ENCODE measurements at places on chromosomes 6 and 20.

GRCh38 chr6:165959627-165960026, 208.0 kb downstream of the TBXT start:
- no peak for DNase-seq

- DNase-seq, result no peak
Observed at GRCh38 chr6:95948324-95948723, 67.5 kb upstream of the FUT9 start.

GRCh38 chr6:41470029-41470330, 76.2 kb upstream of the FOXP4 start:
- no peak for DNase-seq

- no peak for DNase-seq
Observed at GRCh38 chr6:55617272-55617671, 38.3 kb upstream of the HMGCLL1 start.

- no peak for DNase-seq
Observed at GRCh38 chr6:87714093-87714842, 12.2 kb upstream of the AKIRIN2 start.

Measured in activated effector memory CD4-positive, alpha-beta T cell treated with anti-CD3 and anti-CD28 coated beads, Interleukin-2, amount 50 U/mL, for 16 hours (primary cell).